ENCODE measurements at places on chromosomes 4 and X. TPM values are rescaled to one million over a fixed set of nuclear protein-coding genes. Genes with fewer than 3 reads are reported as not detected.

RASL11B gene
- not detected for total RNA-seq

ETDB gene
- not detected for total RNA-seq

CUL4B gene
- total RNA-seq: 24.8 TPM

NPY2R gene
- total RNA-seq: 0.94 TPM

ZNF595 gene
- 8.9 TPM for total RNA-seq

Data from Peyer's patch (tissue), 4 donors.